Thymus (tissue), 14 donors: ENCODE measurements at places on chromosomes 13 and 19.

GRCh38 chr13:95834134-95834765, 157.3 kb downstream of the DNAJC3 start:
- no peaks in the 10 kb centered on the region for H3K27me3 ChIP-seq
- DNase-seq = peak; percentile 53
- H3K4me1 ChIP-seq = no peaks in the 10 kb centered on the region
- H3K4me3 ChIP-seq = no peak overlapping the region

GRCh38 chr19:16795731-16796130, 33.5 kb upstream of the SIN3B start:
- H3K36me3 ChIP-seq = no peaks in the 10 kb centered on the region
- H3K4me1 ChIP-seq = no peaks in the 10 kb centered on the region
- H3K4me3 ChIP-seq = no peak overlapping the region

DNA sequence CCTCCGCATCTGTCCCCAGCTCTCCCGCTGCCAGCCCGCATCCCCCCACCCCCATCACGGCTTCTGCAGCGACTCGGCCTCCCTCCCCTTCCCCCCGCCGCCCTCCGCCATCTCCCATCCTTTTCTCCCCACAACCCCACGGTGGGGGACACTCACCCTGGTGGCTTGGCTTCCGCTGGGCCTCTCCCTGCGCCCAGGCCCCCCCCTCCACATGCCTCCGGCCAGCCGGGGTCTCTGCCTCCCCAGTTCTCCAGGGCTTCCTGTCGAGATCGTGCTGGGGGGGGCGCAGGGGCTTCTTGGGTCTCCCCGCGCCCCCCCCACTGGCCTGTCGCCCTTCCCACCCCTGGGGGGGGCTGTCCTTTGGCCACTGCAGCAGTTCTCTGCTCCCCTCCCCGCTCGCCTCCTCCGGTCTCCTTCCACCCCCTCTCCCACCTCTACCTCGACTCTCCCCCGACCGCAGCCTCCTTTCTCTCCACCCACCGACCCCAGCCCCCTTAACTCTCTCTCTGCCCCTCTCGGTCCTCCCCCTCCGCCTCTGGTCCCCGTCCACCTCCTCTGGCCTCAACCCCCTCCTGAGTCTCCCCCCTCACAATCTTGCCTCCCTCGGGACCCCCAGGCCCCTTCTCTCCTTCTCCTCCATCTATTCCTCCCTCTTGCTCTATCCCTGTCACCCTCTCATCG, 17.1 kb downstream of the LRRC4B start:
- no peak overlapping the region for H3K4me3 ChIP-seq
- peaks cover 68% of the 10 kb centered on the region for H3K27me3 ChIP-seq
- no peaks in the 10 kb centered on the region for H3K36me3 ChIP-seq

- H3K27me3 ChIP-seq = no peaks in the 10 kb centered on the region
- no peak for DNase-seq
- H3K36me3 ChIP-seq = peaks cover 3% of the 10 kb centered on the region
- H3K27ac ChIP-seq = no peak overlapping the region
- H3K4me3 ChIP-seq = no peak overlapping the region
Observed at GRCh38 chr13:24900507-24900906, 136.5 kb downstream of the RNF17 start.

DNA sequence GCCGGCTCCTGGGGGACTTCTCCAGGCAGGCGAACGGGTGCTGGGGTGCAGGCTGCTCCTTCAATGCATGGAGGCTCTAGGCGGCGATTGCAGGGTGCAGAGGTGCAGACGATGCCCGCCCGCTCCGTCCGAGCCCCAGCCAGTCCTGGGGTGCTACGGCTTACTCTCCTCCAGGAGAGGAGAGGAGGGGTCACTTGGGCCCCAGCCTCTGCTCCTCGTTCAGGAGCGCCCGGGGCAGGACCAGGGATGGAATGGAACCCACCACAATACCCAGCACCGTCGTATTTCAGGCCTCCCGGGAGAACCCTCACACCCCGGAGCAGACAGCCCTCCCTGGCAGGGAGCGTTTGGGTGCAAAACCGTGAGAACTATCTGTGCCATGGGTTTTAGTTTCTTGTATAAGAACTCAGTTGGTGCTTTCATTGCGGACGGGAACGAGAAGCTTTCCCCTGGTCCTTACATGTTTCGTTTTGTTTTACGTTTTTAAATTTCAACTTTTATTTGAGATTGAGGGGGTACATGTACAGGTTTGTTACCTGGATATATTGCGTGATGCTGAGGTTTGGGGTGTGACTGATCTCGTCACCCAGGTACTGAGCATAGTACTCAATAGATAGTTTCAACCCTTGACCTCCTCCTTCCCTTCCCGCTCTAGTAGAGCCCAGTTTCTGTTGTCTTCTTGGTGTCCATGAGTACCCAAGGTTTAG, 46.8 kb downstream of the ARHGEF18 start:
- no peak for DNase-seq
- peaks cover 46% of the 10 kb centered on the region for H3K36me3 ChIP-seq
- H3K27ac ChIP-seq = peak overlapping the region; percentile 37
- H3K27me3 ChIP-seq = no peaks in the 10 kb centered on the region

DNA sequence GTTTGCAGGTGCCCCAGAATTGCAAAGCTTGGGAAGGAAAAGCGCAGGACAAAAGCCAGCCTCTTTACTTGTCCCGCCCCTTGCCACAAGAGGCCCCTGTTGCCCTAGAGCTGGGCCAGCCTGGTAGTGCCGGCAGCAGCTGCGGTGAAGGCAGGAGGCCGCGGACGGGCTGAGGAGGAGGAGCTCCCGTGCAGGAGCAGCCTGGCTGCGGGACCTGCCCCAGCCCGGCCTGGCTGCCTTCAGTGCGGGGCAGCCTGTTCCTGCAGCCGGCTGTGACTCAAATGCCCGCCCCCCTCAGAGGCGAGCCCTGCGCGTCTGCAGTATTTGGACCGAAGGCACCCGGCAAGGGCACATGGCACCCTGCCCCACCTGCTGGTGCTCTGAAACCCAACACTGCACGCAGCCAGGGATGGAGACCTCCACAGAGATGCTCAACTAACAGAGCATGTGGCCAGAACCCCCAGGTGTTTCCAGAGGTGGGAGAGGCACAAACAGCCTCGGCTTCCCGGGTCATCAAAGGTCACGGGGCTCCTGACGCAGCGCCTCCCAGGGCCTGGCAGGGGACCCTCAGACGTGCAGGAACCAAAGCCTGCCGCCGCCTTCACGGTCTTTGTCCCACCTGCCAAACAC, 29.7 kb downstream of the NAXD start:
- H3K4me1 ChIP-seq = no peaks in the 10 kb centered on the region
- H3K4me3 ChIP-seq = no peak overlapping the region
- H3K36me3 ChIP-seq = peaks cover 55% of the 10 kb centered on the region

DNA sequence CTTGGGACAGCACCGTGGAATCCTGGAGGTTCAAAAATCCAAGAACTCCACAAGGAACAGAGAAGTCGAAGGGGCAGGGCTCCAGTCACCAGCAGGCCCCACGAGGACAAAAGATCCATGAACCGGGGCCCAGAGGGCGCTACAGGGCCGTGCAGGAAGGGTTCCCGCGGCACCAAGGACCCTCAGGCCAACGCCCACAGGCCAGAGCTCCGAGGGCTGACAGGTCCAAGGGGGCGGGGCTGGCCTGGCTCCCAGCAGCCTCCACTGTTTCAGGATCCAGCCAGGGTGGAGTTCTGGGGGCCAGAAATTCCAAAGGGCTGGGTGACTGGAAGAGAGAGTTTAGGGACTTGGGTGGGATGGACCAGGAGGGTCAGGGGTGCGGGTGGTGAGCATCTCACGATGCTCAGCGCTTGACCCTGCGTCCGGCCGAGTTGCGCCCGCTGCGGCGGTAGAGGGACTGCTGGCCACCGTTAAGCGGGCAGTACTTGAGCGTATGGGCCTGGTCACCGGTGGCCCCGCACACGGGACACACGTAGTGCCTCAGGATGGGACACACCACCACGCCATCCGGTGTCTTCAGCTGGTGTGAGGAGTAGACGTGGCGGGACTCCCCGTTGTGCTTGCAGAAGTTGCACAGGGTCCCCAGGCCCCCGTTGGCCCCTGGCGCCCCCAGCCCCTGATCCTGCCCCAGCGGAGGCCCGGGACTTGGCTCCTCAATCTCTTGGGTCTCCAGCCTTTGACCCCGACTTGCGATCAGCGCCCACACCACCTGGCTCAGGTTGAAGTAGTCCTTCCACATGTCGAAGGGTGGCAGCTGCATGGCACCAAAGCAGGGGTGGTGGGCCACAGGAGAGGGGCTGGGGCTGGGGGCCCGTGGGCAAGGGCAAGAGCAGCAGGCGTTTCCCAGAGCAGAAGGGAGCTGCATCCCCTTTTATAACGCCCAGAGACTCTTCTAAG, at the start of gene NANOS2:
TSS of gene NANOS2 (minus strand) at position 905 of the 957 bp plus-strand sequence. CDS start at position 820, 85 bp downstream.
- no peak for DNase-seq
- no peak within 1 kb of the TSS for H3K4me3 ChIP-seq
- peaks cover 30% of the 10 kb centered on the region for H3K27me3 ChIP-seq
- no peak within 1 kb of the TSS for H3K27ac ChIP-seq

- H3K4me1 ChIP-seq = no peaks in the 10 kb centered on the region
- H3K27me3 ChIP-seq = peaks cover 5% of the 10 kb centered on the region
- H3K36me3 ChIP-seq = no peaks in the 10 kb centered on the region
- H3K4me3 ChIP-seq = no peak overlapping the region
- DNase-seq = no peak
Observed at GRCh38 chr19:31070146-31071065, 278.8 kb downstream of the TSHZ3 start.

DNA sequence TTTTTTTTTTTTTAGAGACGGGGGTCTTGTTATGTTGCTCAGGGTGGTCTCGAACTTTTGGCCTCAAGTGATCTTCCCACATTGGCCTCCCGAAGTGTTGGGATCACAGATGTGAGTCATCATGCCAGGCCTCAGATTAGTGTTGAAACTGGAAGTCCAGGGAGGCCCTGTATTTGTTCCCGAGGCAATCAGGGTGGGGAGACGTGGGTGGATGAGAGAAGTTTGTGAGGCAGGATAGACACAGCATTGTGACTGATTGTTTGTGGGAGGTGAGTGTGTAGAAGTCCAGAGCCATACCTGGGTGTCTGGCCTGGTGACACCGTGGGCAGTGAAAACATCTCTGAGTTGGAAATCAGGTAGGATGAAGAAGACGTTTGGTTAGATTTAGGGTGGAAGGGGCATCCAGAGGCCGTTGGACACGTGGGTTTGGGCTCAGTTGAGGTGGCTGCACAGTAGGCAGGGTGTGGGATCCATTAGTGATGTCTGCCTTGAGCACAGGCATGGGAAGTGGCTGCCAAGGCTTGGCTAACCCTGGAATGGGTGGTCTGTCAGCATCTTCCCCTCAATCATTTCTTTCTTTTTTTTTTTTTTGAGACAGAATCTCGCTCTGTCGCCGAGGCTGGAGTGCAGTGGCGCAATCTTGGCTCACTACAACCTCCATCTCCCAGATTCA, 12.4 kb downstream of the RTN2 start:
- H3K36me3 ChIP-seq = no peaks in the 10 kb centered on the region
- DNase-seq = no peak

DNA sequence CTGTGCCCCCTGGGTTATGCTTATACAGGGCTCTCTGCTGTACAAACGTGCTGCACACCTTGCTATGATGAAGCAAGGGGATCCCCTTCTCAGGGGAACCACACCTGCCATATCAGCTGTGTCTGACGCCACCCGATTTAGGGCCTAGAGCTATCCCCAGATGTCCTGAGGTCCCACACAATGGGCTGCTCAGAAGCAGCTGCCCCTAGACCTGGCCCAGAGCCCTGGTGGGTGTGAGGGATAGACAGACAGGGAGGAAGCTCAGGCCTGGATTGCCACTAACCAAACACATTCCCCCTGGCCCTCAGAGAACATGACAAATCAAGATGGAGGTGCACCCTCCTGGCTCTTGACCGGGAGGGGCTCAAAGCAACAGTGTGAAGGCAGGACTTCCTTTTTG, 59.3 kb downstream of the TSHZ3 start:
- no peaks in the 10 kb centered on the region for H3K4me1 ChIP-seq
- no peaks in the 10 kb centered on the region for H3K27me3 ChIP-seq
- no peaks in the 10 kb centered on the region for H3K36me3 ChIP-seq
- DNase-seq = no peak

- no peaks in the 10 kb centered on the region for H3K27me3 ChIP-seq
- no peaks in the 10 kb centered on the region for H3K36me3 ChIP-seq
Observed at GRCh38 chr13:50426927-50427326, 411.7 kb downstream of the KCNRG start.

- no peaks in the 10 kb centered on the region for H3K4me1 ChIP-seq
- H3K4me3 ChIP-seq = no peak overlapping the region
- no peak for DNase-seq
- H3K27ac ChIP-seq = no peak overlapping the region
- no peaks in the 10 kb centered on the region for H3K36me3 ChIP-seq
Observed at GRCh38 chr13:108609353-108609752, 20.1 kb upstream of the MYO16 start.

DNA sequence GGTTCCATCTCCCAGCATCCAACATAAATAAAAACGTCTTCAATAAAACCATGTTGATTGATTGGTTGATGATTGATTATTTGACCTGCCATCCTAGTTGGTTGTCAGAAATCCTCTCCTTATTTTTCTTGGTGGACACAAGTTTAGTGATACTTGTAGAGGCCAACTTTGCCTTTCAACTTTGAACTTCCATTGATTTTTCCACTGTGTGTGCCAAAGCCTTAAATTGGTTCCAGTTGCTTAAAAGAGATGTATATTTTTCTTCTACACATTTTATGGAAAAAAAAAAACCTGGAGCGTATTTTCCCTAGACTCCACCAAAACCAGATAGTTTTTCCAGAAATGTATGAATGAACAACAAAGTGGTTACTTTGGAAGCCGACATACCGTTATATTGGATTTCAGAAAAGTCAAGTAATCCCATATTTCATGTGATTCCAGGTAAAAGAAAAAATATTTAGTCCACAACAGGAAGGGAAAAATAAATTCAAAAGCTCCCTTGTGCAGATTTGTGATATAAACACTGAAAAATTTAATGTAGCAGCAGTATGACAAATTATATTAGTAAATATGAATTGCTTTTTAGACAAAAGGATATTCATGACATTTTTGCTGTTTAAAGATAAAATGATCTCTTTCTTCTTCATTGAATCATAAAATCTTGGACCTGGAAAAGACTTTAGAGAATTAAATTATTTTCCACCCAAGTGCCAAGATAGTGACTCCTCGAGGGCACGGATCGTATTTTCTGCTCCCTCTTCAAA, 85.2 kb downstream of the MBNL2 start:
- H3K27ac ChIP-seq = no peak overlapping the region
- no peak overlapping the region for H3K4me3 ChIP-seq
- no peaks in the 10 kb centered on the region for H3K27me3 ChIP-seq
- no peaks in the 10 kb centered on the region for H3K36me3 ChIP-seq

- no peaks in the 10 kb centered on the region for H3K36me3 ChIP-seq
- H3K4me3 ChIP-seq = no peak overlapping the region
- no peak overlapping the region for H3K27ac ChIP-seq
- no peaks in the 10 kb centered on the region for H3K4me1 ChIP-seq
- DNase-seq = no peak
Observed at GRCh38 chr13:38045278-38046048, 175.9 kb upstream of the TRPC4 start.

- no peaks in the 10 kb centered on the region for H3K27me3 ChIP-seq
- no peak overlapping the region for H3K4me3 ChIP-seq
- H3K4me1 ChIP-seq = no peaks in the 10 kb centered on the region
- H3K27ac ChIP-seq = no peak overlapping the region
Observed at GRCh38 chr13:72074663-72075062, 207.7 kb upstream of the DACH1 start.

DNA sequence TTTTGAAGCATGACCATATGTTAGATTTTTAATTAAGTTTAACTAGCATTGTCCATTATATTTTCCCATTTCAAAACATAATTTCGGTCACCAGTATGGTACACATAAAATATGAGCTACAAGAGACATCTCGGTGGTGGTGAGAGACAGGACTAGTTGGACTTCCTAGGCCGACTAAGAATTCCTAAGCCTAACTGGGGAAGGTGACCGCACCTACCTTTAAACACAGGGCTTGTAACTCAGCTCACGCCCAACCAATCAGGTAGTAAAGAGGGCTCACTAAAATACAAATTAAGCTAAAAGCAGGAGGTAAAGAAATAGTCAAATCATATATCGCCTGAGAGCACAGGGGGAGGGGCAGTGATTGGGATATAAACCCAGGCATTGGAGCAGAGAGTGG, 22.9 kb downstream of the DNAJC15 start:
- peaks cover 2% of the 10 kb centered on the region for H3K4me1 ChIP-seq
- H3K36me3 ChIP-seq = no peaks in the 10 kb centered on the region
- no peaks in the 10 kb centered on the region for H3K27me3 ChIP-seq
- H3K4me3 ChIP-seq = no peak overlapping the region
- no peak overlapping the region for H3K27ac ChIP-seq
